8988T (cell line): ENCODE measurements at places on chromosomes 6 and 20.

DNA sequence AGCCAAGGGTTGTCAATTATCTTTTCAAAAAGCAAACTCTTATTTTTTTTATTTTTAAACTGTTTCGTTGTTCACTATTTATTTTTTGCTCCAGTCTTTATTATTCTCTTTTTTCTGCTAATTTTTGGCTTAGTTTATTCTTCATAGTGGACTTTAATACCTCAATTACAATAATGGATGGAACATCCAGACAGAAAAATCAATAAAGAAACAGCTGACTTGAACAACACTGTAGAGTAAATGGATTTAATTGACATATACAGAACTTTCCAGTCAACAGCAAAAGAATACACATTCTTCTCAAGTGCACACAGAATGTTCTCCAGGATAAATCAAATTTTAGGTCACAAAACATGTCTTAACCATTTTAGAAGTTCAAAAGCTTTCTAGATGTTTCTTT, 111.5 kb downstream of the MEI4 start:
- no peak for DNase-seq

DNA sequence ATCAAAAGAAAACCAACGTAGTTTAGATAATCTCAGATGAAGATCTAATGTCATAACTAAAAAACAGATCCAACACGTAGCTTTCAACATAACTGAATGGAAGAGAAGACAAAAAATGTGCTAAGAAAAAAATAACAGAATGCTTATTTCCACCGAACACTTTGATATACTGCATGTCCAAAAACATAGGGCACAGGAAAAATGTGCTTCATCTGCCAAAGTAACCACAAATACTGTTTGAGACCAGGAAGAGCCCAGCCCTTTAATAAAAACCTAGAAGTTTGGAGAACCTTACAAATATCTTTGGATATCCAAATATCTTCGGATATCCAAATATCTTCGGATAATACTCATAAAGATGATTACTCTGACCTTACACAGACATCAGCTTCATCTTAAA, 19.8 kb downstream of the LAMA4 start:
- no peak for DNase-seq

GRCh38 chr6:143267760-143268159, 182.7 kb downstream of the ADAT2 start:
- no peak for DNase-seq

- no peak for DNase-seq
Measured at GRCh38 chr6:126056355-126057004, 70.1 kb downstream of the TRMT11 start.

DNA sequence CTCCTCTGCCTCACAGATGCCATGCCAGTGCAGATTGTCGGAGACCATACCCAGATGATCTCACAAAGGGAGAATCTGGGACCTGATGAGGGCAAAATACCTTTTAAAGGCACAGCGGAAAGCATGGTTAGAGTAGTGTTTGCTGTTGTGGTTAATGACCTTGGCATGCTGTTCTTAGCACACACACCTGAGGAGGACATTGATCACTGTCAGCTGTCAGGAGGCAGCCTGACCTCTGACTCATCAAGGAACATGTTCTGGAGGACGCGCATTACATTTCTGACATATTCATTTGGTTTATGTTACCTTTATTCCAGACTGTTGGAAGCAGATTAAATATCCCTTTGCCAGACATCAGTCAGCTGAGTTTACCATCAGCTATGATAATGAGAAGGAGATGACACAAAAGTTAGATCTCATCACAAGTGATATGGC, 57.1 kb downstream of the GOPC start:
- peak; percentile 32 for DNase-seq

DNA sequence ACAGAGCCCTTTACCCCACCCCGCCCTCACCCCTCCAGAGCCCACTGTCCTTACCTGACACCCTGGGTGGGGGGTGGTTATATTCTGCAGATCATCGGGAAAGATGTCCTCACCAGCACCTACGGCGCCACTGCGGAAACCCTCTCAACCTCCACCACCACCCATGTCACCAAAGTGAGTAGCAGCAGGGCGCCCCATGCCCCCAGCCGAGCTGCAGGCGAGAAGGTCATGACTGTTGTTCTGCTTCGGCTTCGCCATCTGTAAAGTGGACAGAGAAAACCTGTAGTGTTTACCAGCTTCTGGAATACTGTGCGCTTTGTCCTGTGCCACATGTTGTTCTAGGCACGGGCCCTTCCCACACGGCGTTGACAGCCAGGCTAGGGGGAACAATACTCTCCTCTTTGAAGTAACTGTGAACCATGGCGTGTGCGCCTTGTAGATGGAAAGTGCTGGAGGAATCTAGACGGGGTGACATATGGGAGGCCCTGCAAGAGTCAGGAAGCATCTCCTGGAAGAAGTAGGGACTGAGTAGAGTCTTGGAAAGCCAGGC, 16.5 kb upstream of the AAR2 start:
- no peak for DNase-seq

DNA sequence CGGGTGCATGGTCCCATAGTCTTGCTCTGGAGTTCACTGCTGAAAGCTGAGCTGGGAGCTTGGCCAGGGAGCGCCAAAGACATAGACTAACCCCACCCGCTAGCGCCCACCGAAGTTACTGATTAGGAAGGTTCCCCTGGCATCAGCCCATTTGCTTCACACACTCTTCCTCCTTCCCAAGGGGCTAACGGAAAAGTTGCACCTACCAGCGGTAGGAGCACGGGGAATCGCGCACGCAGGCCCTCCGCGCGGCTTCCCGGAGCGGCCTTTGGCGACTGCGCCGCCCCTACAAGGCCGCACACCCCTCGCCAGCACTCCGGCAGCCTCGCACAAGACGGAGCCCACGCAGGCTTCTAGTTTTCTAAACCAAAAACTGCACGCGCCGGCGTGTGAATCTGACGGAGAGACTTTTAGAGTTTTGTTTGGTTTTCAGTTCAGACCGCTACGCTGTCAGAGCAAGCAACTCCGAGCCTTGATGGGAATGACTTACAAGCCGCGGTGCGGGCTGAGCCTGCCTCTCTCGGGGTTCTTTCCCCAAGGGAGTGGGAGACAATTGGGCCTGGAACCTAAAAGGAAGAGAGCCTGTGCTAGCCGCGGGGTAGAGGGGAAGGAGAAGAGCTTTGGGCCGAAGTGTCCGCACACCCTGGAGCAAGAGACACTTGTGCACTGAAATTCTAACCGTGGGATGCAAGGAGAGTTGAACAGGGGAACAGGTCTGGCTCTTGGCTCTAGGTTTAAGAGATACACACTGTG, 891 bp upstream of the POU3F2 start:
- DNase-seq: no peak

GRCh38 chr6:33816911-33817310, 13.1 kb upstream of the MLN start:
- no peak for DNase-seq

- no peak for DNase-seq
Measured at GRCh38 chr6:154749341-154749740, 16.1 kb downstream of the SCAF8 start.

DNA sequence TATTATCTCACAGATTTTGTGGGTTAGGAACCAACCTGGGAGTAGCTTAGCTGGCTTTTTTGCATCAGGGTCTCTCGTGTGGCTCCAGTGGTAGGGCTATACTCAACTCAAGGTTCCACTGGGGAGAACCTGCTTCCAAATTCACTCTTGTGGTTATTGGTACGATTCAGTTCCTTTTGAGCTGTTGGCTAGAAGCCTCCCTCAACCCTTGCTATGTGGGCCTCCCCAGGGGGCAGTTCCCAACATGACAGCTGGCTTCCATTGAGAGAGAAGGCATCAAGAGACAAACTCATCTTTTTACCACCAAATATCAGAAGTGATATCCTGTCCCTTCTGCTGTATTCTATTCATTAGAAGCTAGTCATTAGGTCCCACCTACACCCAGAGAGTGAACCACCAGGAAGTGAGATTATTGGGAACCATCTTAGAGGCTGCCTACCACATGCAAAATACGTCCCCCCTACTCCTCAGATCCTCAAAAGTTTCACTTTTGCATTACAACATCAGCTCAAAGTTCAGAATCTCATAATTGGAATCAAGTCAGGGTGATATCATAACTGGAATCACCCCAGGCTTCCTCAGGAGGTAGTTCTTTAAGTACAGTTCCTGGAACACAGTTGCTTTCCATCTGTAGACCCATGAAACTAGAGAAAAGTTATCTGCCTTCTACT, 30.9 kb downstream of the MKKS start:
- DNase-seq: no peak

- DNase-seq: no peak
Measured at GRCh38 chr6:7145885-7146828, 38.4 kb downstream of the RREB1 start.

DNA sequence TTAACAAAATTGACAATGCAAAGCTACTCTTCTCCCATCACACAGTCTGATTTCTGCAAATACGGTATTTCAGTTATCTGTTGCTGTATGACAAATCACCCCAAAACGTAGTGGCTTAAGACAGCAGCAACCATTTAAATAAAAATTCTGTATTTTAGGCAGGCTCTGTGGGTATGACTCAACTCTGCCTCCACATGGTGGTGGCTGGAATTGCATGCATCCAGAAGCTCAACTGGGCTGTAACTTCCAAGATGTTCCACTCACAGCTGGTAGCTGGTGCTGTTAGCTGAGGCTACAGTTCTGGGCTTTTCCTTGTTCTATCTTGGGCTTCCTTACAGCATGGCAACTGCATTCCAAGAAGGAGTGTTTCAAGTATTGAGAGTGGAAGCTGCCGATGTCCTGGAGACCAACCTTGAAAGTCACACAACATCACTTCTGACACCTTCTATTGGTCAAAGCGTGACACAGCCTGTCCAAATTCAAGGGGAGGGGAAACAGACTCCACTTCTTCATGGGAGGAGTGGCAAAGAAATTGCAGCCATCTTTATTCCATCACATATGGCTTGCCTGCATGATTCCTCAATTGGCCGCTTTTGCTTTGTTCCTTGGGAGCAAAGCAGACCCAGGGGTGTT, 39.7 kb upstream of the TULP1 start:
- no peak for DNase-seq

GRCh38 chr6:144075875-144076274, 19.5 kb downstream of the SF3B5 start:
- DNase-seq: no peak

- no peak for DNase-seq
Measured at GRCh38 chr6:98576791-98577190, 257.6 kb upstream of the POU3F2 start.

DNA sequence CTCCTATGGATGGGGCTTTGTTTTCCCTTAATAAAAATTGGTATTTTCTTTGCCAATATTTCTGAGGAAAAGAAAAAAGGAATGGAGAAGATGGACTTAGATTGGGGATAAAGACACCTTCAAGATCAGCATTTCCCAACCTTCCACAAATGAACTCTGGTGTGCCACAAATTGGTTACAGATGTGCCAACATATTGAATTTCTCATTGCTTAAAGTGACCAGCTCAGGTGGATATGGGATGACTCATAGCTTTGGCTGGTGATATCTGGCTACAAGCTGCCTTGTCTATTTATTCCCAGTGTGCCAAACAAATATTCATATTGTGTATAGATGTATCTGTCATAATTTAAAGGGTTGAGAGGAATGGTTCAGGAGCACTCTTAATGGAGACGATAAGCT, 32.5 kb downstream of the THEMIS start:
- no peak for DNase-seq

DNA sequence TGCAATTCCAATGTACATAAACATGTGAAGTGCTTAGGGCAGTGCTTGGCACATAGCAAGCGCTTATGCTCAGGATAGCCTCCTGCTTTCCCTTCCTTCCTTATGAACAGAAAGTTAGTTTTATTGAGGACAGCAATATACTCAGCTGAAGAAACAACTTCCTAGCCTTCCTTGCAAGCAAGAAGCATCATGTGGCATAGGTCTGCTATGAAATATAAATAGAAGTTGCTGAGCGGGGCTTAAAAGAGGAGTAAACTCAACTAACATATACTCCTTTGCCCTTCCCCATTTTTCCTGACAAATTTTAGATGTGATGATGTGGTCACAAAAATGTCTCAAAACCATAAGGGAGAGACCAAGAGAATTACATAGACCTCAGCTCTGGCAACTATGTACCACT, 98.9 kb downstream of the KIF16B start:
- no peak for DNase-seq

- DNase-seq: no peak
Measured at GRCh38 chr6:24223115-24223919, 97.3 kb downstream of the NRSN1 start.

- DNase-seq: no peak
Measured at GRCh38 chr20:60113024-60113724, 155.0 kb downstream of the CDH26 start.

- DNase-seq: no peak
Measured at GRCh38 chr6:142412658-142413057, 110.9 kb downstream of the ADGRG6 start.

DNA sequence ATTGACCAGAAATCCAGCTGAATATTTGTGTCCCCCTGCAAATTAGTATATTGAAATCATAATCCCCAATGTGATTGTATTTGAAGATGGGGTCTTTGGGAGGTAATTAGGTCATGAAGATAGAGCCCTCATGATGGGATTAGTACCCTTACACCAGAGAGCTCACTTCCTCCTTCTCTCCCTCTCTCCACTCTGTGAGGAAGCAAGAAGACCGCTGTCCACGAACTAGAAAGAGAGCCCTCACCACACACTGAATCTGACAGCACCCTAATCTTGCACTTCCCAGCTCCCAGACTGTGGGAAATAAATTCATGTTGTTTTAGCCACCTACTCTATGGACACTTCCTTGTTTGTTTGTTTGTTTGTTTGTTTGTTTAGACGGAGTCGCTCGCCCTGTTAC, 11.9 kb upstream of the PLAGL1 start:
- DNase-seq: no peak

DNA sequence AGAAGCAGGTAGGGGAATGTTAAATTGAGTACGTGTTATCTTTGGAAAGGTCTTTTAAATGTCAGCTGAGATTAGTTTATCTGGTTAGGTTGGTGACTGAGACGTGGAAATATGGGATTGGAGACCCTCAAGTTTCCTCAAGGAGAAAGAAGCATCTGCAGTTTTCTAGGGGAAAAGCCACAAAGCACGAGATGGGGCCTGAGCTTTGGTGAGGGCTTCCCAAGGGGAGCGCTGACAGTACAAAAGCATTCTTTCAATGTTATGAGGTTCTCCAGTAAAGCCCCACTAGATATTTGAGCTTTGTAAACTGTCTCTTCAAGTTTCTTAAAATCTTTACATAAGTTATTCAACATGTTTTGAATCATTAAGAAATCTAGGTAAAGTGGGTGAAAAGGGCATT, 19.6 kb upstream of the HS3ST5 start:
- no peak for DNase-seq

DNA sequence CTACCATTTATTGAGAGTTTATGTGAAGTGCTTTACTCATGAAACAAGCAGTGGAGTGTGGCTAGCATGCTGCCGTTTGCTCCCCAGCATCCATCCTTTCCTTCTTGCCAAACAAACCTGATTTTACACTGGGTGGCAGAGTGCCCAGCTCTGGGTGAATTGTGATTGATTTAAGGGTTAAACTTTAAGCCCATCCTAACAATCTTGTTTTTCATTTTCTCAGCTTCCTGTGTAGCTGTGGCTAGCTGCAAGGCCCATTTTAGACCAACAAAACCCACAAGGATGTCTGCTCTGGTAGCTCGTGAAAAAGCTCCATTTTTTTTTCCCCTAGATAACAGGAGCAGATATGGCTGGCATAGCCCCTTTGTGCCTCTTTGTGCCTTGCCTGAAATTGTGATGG, 77.7 kb upstream of the KCNG1 start:
- no peak for DNase-seq
